ENCODE measurements at places on chromosomes 13 and 19. TPM values are rescaled to one million over a fixed set of nuclear protein-coding genes. Genes with fewer than 3 reads are reported as not detected.
A peak's percentile ranks its signal among the peaks of the same experiment; 100 is the strongest.

Gene PEG3
- 444 TPM for total RNA-seq

Gene ERCC2
- total RNA-seq: 14.8 TPM

- no peak overlapping the region for H3K4me3 ChIP-seq
- H3K27me3 ChIP-seq: no peaks in the 10 kb centered on the region
- no peaks in the 10 kb centered on the region for H3K36me3 ChIP-seq
- no peak for DNase-seq
- H3K27ac ChIP-seq: no peak overlapping the region
Measured at GRCh38 chr13:45932676-45933075, 81.1 kb upstream of the SIAH3 start.

- H3K4me1 ChIP-seq: peaks cover 50% of the 10 kb centered on the region
- no peaks in the 10 kb centered on the region for H3K27me3 ChIP-seq
Measured at GRCh38 chr19:55485439-55486011, 537 bp downstream of the NAT14 start.

- H3K36me3 ChIP-seq: no peaks in the 10 kb centered on the region
- no peak for DNase-seq
- no peak overlapping the region for H3K27ac ChIP-seq
- H3K27me3 ChIP-seq: no peaks in the 10 kb centered on the region
- H3K4me3 ChIP-seq: no peak overlapping the region
- peaks cover 6% of the 10 kb centered on the region for H3K4me1 ChIP-seq
Measured at GRCh38 chr13:94384231-94384905, 95.1 kb downstream of the DCT start.

DNA sequence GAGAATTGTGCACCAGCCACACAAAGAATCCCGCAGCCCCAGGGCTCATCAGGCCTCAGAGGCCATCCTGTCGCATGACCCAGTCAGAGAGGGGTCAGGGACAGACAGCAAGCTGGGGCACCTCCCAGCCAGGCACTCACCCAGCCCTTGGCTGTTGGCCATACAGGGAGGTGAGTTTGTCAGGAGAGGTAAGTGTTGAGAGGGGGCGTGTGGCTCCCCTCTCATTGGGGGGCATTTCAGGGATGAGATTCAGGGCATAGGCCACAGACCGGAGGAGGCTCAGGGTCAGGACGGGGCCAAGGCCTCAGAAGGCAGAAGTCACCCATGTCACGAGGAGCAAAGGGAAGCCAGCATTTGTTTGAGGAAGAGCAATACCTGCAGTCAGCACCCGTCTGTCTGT lies 37.1 kb downstream of the MYO9B start:
- H3K27me3 ChIP-seq: no peaks in the 10 kb centered on the region
- no peak overlapping the region for H3K27ac ChIP-seq
- no peak for DNase-seq
- H3K4me1 ChIP-seq: peaks cover 28% of the 10 kb centered on the region
- peaks cover 44% of the 10 kb centered on the region for H3K36me3 ChIP-seq

- DNase-seq: no peak
- no peak overlapping the region for H3K27ac ChIP-seq
- H3K4me3 ChIP-seq: no peak overlapping the region
- H3K4me1 ChIP-seq: peaks cover 33% of the 10 kb centered on the region
- H3K36me3 ChIP-seq: peaks cover 25% of the 10 kb centered on the region
Measured at GRCh38 chr19:2252797-2253105, 3.5 kb downstream of the JSRP1 start.

- DNase-seq: no peak
- no peaks in the 10 kb centered on the region for H3K4me1 ChIP-seq
- no peaks in the 10 kb centered on the region for H3K27me3 ChIP-seq
- no peak overlapping the region for H3K4me3 ChIP-seq
- no peak overlapping the region for H3K27ac ChIP-seq
Measured at GRCh38 chr13:99642006-99642405, 140.7 kb downstream of the TM9SF2 start.

- H3K36me3 ChIP-seq: no peaks in the 10 kb centered on the region
- no peak overlapping the region for H3K27ac ChIP-seq
- H3K27me3 ChIP-seq: no peaks in the 10 kb centered on the region
- no peaks in the 10 kb centered on the region for H3K4me1 ChIP-seq
Measured at GRCh38 chr13:47790755-47791154, 210.3 kb downstream of the SUCLA2 start.

DNA sequence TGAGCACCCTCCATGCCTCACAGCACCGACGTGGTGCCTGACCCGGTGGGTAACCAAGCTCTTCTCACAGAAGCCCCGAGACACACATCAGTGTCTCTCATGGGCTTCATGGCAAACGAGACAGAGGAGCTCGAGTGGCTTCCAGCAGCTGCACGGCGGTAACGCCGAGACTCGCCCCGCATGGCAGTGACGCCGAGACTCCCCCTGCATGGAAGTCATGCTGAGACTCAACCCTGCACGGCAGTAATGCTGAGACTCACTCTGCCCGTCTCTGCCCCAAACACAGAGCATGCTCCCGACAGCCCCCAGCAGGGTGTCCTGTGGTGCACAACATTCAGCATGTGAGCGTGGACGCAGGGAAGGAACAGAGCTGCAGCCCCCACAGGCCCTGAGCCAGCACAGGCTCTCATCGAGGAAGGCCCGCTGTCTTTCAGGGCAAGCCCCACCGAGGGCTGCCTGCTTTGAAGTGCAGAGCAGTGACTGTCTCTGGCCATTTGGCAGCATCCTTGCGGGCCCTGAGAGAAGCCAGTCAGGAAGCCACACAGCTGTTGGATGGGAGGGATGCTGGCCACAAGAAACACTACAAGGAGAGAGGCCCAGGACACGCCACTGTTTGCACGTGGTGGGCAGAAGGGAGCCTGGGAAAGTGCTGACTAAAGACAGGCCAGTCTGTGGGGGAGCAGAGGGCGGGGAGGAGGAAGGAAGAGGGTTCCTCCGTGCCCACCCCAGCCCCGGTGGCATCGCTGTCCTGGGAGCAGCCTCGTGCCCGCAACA lies 9.5 kb downstream of the GAS6 start:
- H3K27me3 ChIP-seq: no peaks in the 10 kb centered on the region
- peaks cover 24% of the 10 kb centered on the region for H3K36me3 ChIP-seq
- no peak for DNase-seq
- peaks cover 53% of the 10 kb centered on the region for H3K4me1 ChIP-seq
- no peak overlapping the region for H3K4me3 ChIP-seq
- H3K27ac ChIP-seq: no peak overlapping the region

- no peak for DNase-seq
- H3K27me3 ChIP-seq: no peaks in the 10 kb centered on the region
- H3K36me3 ChIP-seq: no peaks in the 10 kb centered on the region
- H3K4me3 ChIP-seq: no peak overlapping the region
- peaks cover 4% of the 10 kb centered on the region for H3K4me1 ChIP-seq
- no peak overlapping the region for H3K27ac ChIP-seq
Measured at GRCh38 chr13:79853251-79853650, 372.3 kb downstream of the NDFIP2 start.

DNA sequence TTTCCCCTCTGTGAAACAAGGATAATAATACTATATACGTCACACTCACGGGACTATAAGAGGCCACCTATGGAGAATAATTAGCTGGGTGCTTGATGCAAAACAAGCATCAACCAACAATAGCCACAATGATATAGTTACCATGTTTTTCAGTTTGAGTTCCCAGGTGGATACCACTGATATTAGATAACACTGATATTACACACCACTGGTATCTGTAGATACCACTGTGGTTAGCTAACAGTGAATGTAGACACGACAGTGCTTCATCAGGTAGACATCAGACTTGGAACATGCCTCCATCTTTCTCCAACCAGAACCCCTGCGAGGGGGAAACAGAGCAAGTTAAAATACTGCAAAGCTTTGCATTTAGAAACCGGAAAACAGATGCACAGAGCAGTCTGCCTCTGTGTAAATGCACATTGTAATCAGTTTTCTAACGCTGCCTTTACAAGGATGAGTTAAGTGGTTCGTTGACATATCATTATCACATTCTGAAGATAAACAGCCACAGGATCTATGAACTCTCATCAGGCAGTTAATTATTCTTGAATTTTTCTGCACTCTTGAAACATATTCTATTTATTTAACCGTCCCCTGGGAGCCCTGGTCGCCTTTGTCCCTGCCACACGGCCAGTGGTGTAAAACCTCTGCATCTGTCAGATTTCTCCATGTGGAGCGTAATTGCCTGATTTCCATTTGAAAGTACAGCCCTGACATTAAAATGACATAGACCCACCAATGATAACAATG lies 80.7 kb downstream of the RNASEH2B start:
- no peak for DNase-seq
- H3K4me3 ChIP-seq: no peak overlapping the region
- no peaks in the 10 kb centered on the region for H3K36me3 ChIP-seq
- H3K4me1 ChIP-seq: peaks cover 31% of the 10 kb centered on the region
- no peaks in the 10 kb centered on the region for H3K27me3 ChIP-seq

- peaks cover 24% of the 10 kb centered on the region for H3K36me3 ChIP-seq
- no peaks in the 10 kb centered on the region for H3K4me1 ChIP-seq
- no peak overlapping the region for H3K4me3 ChIP-seq
- no peaks in the 10 kb centered on the region for H3K27me3 ChIP-seq
- no peak overlapping the region for H3K27ac ChIP-seq
Measured at GRCh38 chr19:48302600-48302959, 22.8 kb upstream of the EMP3 start.

DNA sequence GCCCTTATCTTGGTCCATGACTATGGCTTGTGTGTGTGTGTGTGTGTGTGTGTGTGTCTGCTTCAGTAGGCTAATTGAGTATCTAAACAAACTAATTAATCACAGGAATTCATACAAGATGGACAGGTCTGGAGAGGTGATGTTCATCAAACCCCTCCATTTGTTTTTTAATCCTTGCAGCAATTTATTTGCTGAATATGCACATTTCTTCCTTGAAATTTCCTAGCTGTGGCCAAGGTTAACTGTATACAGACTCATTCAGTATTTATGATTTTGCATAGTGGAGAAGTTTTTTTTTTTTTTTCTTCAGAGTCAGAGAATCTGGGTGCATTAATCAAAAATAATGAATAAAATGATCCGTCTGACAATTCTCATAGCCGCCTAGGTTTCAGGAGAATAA lies 74.7 kb upstream of the TSHZ3 start:
- no peak overlapping the region for H3K4me3 ChIP-seq
- H3K27ac ChIP-seq: no peak overlapping the region
- H3K4me1 ChIP-seq: peaks cover 12% of the 10 kb centered on the region
- DNase-seq: no peak
- H3K27me3 ChIP-seq: no peaks in the 10 kb centered on the region
- no peaks in the 10 kb centered on the region for H3K36me3 ChIP-seq

DNA sequence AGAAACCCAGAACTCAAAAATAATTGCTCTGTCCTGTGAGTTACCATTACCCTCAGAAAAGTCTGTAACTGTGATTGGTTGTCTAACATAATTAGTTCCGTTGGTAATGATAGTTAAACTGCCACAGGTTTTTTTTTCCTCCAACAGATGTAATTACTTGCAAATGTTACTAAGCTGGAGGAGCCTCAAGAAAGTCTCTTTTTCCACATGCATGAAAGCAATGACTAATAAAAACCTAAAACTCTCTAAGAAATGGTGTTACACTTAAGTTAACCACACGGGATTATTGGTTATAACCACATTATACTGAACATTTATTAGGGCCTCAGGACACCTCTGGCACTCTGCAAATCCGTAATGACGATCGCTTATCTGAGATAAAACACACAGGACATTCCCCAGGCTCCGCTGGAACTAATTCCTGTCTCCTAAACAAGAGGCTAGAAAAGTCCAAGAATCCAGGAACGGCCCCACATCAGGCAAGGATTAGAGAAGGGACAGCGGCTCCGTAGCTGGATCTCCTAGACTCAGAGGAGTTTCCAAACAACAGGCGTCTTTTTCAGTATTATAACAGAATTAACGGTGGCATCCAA lies 753 bp downstream of the ZNF235 start:
- no peaks in the 10 kb centered on the region for H3K27me3 ChIP-seq
- peak overlapping the region; percentile 90 for H3K4me3 ChIP-seq
- no peak for DNase-seq
- H3K36me3 ChIP-seq: peaks cover 19% of the 10 kb centered on the region
- H3K27ac ChIP-seq: peak overlapping the region; percentile 84

DNA sequence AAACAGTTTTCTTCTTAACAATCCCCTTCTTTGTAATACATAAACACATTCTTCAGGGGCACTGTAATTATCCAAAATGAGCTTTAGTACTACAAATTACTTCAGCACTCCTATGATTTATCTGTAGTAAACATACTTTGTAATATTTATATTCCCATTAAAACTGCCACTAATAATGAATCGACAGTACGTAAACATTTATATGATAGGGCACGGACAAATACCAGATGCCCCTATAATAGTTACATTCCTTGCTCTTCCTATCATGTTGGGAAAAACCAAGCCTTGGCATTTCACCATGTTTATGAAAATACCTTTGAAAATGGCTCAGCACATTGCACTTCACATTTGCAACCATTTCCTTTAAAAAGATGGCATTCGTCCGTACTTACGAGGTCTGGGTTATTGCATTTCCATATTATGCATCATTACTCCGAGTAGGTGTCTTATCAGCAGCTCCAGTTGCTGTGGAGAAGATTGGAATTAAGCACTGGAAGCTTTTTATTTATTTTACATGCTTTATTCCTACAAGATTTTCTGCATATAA lies 1043.4 kb downstream of the DIAPH3 start:
- no peak overlapping the region for H3K4me3 ChIP-seq
- H3K27ac ChIP-seq: no peak overlapping the region
- DNase-seq: no peak
- no peaks in the 10 kb centered on the region for H3K27me3 ChIP-seq
- H3K36me3 ChIP-seq: no peaks in the 10 kb centered on the region

DNA sequence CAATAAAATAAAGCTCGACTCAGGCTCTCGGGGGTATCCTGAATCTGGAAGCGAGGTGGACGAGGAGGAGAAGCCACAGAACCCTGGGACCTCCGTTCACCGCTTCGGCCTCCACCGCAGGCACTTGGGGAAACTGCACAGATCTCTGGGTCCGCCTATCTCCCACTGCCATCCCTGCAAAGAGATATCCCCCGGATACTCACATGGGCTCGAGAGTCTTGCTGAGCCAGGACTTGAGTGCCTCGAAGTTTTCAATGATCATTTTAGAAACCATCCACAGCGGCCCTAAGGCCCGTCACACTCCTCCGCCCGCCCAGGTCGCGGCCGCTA lies 589 bp downstream of the RBM26 start:
- peak; percentile 19 for DNase-seq
- no peaks in the 10 kb centered on the region for H3K4me1 ChIP-seq
- H3K27ac ChIP-seq: peak overlapping the region; percentile 98
- peak overlapping the region; percentile 91 for H3K4me3 ChIP-seq
- no peaks in the 10 kb centered on the region for H3K27me3 ChIP-seq

GRCh38 chr19:31952693-31953092 lies 392.7 kb upstream of the ZNF507 start:
- no peaks in the 10 kb centered on the region for H3K27me3 ChIP-seq
- no peaks in the 10 kb centered on the region for H3K4me1 ChIP-seq
- H3K4me3 ChIP-seq: no peak overlapping the region
- H3K36me3 ChIP-seq: no peaks in the 10 kb centered on the region
- H3K27ac ChIP-seq: no peak overlapping the region
- DNase-seq: no peak

DNA sequence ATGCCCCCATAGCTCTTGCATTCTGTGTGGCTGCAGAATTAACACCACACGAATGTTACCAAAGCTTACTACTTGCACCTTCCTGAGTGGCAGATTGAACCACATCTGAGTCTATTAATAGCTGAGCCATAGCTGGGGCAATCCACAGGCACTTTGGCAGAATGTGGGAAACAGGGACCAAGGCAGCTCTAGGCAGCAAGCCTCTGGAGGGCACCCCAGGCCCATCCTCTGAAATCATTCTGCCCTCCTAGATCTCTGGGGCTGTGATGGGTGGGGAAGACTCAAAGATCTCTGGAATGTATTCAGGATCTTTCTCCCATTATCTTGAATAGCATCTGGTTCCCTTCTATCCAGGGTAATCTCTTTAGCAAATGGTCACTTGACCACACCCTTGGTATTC lies 139.3 kb downstream of the TNFRSF19 start:
- no peak overlapping the region for H3K27ac ChIP-seq
- no peaks in the 10 kb centered on the region for H3K4me1 ChIP-seq
- no peak for DNase-seq
- H3K4me3 ChIP-seq: no peak overlapping the region
- H3K36me3 ChIP-seq: no peaks in the 10 kb centered on the region
